ENCODE measurements at places on chromosomes 13 and 19.

DNA sequence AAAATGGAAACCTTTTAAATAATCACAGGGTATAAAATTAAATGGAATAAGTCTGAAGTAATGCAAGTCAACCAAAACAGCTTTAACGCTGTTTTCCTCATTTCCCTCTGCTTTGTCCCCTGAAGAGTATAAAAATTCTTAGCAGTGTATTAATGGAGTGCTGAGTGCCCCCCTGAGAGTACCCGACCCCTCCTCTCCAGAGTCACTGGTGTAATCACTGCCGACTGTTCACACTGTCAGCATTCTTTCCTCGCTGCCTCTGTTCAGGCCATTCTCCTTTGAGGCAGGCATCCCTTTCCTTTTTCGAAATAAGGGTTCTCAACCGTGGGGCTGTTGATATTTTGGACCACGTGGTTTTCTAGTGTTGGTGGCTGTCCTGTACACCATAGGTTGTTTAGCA lies 146.9 kb upstream of the SLC10A2 start:
- no peak for DNase-seq

GRCh38 chr19:29411113-29411581 lies 114.6 kb upstream of the VSTM2B start:
- DNase-seq: no peak

DNA sequence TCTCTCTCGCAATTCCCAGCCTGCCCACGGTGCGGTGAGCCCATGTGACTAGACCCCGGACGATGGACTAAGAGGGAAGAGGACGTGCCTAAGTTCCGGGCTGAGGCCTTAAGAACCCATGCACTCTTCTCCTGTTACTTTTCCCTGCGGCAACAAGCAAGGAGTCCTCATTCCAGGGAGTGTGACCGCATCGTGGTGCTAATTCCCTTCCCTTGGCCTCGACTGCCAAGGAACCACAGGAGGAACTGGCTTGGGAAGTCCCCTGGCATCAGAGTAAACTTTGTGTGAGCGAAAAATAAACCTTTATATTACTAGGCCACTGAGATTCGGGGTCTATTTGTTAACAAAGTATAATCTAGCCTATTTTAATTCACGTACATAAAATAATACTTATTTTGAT lies 34.0 kb downstream of the FGF14 start:
- DNase-seq: no peak

DNA sequence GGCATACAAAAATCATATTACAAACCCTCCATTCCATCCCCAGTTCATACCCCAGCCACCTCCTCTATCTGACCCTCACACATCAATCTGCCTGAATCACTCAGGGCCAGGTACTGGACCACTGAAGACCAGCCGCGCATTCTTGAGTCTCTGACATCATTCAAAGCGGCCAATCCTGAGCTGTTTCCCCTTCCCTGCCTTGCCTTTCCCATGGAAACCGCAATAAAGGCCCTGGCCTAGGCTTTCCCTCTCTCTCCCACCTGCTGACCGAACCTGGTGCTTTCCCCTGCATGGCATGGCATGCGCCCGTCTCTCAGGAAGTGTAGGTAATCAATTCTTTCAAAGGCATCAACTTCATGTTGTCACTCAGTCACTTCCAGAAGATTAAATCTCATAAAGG lies 17.7 kb upstream of the HIF3A start:
- no peak for DNase-seq

DNA sequence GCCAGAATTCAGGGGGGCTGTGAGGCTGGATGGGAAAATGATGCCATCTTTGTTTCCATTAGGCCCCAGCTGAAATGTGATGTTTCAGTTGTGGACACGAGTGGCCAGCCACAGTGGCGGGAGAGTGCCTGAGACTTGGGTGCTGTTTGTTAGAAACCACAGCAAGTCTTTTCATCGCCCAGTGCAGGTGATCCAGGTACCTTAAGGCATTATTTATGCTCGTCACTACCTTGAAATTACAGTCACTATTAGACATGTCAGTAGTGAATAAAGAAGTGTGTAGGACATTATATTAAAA lies 82.5 kb upstream of the TM9SF2 start:
- DNase-seq: no peak

DNA sequence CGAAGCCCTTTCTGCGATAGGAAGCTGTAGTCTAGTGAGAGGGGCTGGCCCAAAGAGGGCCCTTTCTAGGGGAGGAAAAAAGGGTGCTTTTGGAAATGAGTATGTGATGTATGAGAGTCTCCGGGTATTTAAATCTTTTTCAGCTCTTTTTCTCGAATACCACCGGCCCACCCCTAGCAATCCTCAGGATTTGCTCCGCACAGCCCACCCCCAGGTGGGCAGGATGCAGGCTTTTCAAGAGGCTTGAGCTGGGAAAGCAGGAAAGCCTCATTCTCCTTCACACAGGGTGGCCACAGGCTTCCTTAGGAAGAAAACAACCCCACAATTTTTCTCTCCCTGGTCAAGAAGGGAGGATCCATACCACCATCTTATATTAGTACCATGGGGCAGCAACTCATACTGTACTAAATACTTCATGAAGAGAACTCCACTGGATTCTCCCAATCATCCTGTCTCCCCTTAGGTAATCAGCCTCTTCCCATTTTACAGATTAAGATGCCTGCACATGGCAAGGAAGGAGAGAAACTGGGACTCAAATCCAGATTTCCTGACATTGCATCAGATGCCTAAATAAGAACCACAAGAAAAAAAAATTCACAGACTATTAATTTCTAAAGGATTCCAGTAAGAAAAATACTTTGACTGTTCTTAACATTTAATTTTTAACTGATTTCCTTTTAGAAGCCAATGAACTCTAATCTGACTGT lies 84.4 kb downstream of the STK24 start:
- no peak for DNase-seq

DNA sequence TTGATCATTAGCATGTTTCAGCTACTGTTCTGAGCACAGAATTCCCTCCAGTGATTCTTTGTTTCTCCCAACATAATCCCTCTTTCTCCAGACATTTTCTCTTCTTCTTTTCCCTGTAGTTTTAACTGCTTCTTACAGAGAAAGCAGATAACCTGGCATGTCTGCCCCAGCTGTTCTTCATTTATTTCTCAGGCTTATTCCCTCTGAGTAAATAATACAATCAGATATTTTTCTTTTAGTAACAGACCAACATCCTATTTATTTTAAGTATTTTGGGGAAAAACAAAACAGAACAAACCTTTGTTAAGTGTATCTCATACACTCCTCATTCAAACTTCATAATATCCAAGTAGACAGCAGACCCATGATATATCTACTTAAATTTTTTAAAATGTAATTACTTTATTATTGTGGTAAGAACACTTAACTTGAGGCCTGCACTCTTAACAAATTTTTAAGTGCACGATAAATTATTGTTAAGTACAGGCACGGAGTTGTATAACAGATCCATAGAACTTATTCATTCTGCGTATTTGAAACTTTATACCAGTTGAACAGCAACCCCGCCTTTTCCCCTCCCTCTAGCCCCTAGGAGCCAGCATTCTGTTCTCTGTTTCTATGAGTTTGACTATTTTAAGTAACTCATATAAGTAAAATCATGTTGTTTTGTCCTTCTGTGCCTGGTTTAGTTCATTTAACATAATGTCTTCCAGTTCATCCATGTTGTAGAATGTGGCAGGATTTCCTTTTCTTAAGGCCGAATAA lies 540.0 kb downstream of the LMO7 start:
- no peak for DNase-seq

- DNase-seq: peak; percentile 90
Measured at GRCh38 chr19:18290302-18291018, 9.0 kb upstream of the JUND start.

DNA sequence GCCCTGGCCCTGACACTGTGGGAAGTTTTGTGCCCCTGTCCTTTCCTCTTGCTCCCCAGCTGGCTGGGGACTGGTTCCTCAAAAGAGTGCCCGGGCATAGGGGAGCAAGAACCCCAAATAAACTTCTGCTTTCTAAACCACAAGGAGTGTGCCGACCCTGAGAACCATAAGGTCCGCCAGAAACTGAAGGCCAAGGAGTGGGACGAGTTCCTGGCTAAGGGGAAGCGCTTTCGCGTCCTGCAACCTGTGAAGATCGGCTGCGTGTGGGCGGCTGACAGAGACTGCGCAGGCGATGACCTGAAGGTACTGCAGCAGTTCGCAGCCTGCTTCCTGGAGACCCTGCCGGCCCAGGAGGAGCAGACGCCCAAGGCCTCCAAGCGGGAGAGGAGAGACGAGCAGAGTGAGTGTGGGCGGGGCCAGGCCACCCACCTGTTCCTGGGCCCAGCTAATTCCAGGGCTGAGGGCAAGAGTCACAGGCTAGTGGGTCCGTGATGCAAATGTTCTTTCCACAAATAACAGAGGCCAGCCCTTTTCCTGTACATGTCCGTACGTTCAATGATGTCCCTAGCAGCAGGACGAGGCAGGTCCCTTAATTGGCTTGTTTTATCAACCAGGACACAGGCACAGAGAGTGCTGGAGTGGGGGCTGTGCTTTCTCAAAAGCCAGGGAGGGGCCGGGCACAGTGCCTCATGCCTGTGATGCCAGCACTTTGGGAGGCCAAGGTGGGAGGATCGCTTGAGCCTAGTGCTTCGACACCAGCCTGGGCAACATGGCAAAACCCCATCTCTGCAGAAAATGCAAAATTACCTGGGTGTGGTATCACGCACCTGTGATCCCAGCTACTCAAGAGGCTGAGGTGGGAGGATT lies 25.6 kb downstream of the UBXN6 start:
- DNase-seq: no peak

DNA sequence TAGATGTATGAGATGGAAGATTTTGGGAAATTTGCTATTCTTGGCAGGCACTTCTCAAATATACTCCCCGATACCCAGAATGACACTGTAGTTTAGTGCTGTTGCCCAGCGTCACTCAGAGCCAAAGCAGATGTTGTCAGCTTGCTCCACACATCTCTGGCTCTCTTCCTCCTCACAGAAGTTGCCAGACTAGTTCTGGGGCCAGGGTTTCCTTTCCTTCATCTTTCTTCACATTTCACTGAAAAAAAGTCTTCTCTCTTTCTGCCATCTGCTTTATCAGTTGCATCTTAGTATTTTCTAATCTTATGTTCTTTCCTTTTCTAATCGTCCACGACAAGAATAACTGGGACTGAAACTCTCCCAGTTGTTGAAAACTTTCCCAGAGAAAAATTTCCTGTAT lies 251.4 kb downstream of the RGCC start:
- no peak for DNase-seq

- DNase-seq: peak; percentile 65
Measured at GRCh38 chr19:38514812-38515633, 81.5 kb downstream of the RYR1 start.

DNA sequence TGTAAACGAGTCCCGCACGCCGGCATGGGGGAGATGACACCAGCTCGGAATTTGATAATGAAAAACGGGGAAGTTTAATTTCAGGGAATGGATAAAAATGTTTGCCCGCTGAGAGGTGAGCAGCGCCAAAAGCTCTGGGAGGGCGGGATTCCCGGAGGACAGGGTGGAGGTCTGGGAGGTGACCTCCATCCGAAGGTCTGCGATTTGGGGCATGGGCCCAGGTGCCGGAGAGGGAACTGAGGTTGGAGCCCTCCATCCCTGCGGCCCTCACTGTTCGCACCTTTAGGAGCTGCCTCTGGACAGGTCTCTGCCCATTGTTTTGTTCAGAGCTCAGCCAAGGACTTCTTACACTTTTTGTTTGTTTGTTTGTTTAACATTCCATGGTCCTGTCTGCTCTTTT lies 129.8 kb downstream of the URI1 start:
- DNase-seq: no peak

DNA sequence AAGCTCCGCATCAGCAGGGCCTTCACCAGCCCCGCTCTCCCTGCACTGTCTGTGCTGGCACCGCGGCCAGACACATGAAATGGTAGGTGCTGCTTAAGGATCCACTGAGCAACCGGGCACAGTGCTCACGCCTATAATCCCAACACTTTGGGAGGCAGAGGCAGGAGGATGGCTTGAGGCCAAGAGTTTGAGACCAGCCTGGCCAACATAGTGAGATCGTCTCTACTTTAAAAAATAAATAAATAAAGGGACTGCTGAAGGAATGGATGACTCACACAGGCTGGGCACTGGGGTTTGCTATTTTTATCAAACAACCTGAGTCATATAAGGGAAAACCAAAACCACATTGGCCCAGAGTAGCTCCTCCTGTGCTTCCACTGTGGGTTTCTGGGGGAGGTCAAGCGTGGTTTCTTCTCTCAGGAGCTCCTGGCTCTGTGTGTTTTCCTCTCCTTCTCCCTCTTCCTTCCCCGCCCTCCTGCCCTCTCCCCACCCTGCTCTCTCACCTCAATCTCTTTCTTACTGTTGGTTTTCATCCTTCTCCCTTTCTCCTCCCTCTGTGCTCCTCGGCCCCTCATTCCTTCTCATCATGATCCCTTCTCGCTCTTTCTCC lies 21.3 kb downstream of the VRK3 start:
- no peak for DNase-seq

- DNase-seq: no peak
Measured at GRCh38 chr13:20721454-20722357, 18.2 kb downstream of the IL17D start.

- DNase-seq: no peak
Measured at GRCh38 chr13:89883893-89884448, 1463.5 kb upstream of the MIR17HG start.

DNA sequence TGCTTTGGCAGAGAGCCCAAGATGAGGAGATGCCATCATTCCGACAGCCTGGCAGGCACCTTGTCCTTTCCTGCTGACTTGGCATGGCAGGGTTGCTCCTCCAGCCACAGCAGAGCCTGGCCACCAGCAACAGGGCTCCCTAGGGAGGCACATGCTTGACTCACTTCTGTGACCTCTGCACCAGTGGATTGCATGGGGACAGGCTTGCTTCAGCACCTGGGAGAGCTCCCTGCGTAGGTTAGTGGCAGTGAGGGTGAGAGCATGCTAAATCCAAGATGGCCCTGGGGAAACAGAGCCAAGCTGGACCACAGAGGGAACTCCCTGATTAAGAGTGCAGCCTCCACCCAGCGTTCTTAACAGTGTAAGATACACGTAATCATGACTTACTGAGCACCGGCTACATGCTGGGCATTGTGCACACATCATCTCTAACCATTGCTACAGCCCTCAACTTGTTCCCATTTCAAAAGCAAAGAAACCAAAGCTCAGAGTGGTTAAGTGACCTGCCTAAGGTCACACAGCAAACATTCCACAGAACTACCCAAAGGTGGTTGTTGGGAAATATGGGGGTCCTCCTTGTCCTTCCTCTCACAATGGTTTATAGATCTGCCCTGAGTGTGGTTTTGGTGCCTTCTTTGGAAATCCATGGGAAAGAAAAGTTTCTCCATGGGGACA lies 116.6 kb upstream of the UQCRFS1 start:
- DNase-seq: no peak

DNA sequence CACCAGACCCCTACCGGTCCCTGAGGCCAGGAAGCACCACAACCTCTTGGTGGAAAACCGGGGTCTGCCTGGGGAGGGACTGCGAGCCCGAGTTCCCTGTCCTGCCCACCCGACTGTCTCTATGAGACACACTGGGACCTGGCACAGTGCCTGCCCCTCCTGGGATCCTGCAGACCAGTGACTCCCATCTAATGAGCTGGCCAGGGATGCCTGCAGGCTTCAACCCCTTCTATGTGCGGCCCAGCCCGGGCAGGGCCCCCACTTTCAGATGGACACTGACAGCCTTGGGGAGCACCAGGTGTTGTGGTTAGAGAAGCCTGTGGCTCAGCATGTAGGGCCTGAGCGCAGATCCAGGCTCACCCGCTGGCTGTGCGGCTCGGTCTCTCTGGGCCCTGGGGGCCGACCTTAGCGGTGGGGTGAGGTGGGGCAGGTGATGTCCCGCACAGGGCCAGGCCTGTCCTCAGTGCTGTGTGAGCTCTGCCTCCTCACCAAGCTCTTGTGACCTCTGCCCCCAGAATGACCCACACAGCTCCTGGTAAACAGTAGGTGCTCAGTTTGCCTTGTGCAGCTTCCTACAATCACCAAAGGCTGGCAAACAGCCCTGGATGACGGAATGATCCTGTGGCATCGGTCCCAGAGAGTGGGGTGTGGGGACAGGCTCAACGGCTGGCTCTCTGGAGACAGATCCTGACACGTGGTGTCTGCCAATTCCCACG lies 17.9 kb upstream of the CACTIN start:
- DNase-seq: no peak

Data from stimulated activated CD4-positive, alpha-beta T cell treated with anti-CD3 and anti-CD28 coated beads, Interleukin-12 subunit alpha, Interleukin-12 subunit beta, amount 100 ng/mL, for 48 hours (primary cell).